HCEC 1CT (cell line): ENCODE measurements at places on chromosomes 11 and 22.

DNA sequence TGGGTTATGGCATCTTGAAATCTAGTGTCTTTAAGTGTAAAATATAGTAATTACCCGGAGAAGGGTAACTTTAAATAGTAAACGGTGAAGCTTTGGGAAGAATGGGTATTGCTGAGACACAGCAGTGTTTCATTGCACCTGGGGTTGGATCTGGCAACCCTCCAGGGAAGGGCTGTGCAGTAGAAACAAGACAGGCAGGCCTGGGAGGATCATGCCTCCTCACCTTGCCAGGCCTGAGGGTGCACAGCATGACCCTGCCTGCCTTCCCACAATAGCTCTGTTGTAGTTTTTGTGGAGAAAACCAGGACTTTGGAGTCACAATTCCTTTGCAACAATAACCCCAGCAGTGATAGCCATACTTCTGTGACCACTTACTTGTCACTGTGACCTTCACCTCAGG is 64.6 kb upstream of the ADSL start:
- no peak for DNase-seq

DNA sequence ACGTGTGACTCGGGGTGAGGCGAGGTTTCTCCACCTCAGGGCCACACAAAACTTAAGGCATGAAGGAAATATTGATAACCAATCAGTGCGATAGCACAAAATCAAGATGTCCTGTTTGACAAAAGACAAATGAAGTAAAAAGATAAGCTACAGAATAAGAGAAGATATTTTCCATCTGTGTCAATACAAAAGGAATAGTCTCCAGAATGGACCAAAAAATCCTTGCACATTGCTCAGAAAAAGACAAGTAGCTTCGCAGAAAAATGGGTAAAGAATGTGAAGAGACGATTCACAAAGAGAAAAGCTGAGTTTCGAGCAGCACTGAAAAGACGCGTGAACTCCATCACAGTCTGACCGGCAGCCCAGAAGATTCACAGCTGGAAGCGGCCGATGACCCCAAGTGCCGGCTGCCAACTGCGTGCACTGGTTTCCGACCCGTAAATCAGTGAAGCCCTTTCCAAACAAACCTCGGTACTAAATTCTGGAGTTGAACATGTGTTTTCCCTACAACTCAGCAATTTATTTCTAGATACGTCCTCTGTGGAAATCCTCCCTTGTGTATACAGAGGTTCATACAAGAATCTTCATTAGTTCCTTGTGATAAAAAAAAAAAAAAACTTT is 308.4 kb downstream of the BRD1 start:
- no peak for DNase-seq

DNA sequence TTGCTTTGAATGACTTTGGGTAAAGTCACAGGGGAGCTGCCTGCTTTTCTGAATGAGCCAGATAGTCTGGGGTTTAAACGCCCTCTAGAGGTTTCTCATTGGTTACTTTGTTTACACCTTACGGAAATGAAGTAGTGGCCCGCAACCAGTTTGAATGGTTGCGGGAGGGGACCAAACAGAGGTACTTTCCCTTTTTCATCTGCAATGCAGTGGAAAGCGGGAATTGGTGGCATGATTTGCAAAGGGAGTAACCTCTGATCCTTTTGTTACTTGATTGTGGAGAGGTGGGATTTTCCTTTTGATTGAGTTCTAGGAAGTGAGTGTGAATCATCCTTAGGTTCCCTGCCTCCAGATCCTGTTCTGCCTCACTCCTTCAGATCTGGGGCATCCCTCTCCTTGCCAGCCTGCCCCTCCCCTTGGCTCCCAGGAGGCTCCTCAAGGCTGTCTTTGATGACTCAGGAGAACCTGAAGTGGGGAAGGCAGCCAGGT is 15.9 kb upstream of the GLYATL1 start:
- DNase-seq: peak; percentile 47

- peak; percentile 99 for DNase-seq
These were observed 22.2 kb downstream of the RRAS2 start for GRCh38 chr11:14336507-14337503.

GRCh38 chr22:50532824-50533796 is 3.3 kb upstream of the TYMP start:
- no peak for DNase-seq

- no peak for DNase-seq
These were observed 4.1 kb downstream of the LRRC56 start for GRCh38 chr11:541433-541885.
